Vagina (tissue), 2 donors: ENCODE measurements at places on chromosomes 1 and 21.

- no peak for DNase-seq
Measured at GRCh38 chr1:193697115-193697762, 510.8 kb upstream of the B3GALT2 start.

- DNase-seq = no peak
Measured at GRCh38 chr1:246462986-246463385, 44.1 kb downstream of the SMYD3 start.

DNA sequence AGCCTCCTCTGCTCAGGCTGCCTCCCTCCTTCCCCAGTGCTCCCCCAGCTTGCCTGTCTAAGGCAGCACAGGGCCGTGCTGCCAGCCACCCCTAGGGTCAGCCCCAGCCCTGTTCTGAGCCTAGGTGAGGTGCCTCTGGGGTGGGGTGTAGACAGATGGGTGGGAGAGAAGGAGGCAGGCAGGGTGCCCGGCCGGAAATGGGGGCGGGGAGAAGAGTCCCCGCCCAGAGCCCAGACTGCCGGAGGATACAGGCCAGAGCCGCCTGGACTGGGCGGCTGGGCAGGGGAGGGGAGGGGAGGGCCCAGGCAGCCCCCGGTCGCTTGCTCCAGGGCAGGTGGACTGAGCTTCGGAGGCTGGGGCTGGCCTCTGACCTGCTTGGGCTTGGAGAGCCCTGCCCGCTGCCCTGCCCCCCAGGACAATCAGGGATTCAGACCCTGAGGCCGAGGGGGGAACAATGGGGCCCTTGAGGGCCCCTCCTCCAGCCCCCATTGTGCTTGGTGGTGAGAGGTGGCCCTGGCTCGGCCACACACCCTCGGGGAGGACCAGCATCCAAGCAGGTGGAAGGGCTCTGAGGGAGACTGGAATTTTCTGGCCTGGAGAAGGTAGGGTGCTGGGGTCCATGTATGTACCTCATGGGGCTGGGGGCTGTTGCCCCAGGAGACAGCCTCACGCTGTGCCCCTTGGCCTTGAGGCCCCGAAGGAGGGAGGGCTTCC, at the start of gene GJC2:
GJC2 (plus strand) TSS at position 525 of the 714 bp plus-strand sequence. CDS start 7,829 bp downstream, outside the sequence.
- DNase-seq = no peak

GRCh38 chr1:59233444-59233843, 63.5 kb upstream of the FGGY start:
- DNase-seq = no peak

GRCh38 chr1:229104654-229105053, 166.3 kb upstream of the RAB4A start:
- DNase-seq = no peak

DNA sequence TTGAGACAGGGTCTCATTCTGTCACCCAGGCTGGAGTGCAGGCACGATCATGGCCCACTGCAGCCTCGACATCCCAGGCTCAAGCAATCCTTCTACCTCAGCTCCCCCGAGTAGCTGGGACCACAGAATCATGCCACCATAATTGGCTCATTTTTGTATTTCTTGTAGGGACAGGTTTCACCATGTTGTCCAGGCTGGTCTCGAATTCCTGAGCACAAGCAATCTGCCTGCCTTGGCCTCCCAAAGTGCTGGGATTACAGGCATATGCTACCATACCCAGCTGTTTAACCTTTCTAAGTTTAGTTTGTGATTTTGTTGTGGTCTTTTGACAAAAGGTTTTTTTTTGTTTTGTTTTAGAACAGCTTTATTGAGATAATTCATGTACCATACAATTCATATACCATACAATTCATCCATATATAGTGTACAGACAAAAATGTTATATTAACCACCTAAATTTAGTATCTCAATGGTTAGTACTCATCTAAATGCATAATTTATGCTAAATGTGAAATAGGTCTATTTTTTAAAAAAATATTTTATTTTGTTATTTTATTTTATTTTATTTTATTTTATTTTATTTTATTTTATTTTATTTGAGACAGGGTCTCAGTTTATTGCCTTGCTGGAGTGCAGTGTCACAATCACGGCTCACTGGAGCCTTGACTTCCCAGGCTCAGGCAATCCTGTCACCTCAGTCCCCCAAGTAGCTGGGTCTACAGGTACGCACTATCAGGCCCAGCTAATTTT, 8.9 kb downstream of the ZMPSTE24 start:
- DNase-seq = no peak

- DNase-seq = no peak
Measured at GRCh38 chr1:157108448-157108847, 8.8 kb upstream of the ETV3L start.

DNA sequence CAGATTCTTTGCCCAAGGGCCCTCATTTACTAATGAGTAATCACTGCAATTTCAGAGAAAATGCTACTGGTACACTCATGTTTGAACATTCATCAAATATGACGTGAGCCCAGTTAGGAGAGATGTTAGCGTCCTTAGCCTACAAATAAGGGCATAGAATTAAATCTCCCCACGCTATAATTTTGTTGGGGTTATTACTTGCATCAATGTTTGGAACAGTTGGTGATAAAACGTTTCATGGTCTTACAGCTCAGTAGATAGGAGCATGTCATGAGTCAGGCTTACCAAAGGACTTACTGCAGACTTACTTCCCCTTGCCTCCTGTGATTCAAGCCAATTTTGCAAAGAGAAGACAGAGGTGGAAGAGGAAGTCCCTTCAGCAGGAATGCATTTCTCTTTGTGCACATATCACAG, 304.0 kb downstream of the KIF26B start:
- DNase-seq = no peak

DNA sequence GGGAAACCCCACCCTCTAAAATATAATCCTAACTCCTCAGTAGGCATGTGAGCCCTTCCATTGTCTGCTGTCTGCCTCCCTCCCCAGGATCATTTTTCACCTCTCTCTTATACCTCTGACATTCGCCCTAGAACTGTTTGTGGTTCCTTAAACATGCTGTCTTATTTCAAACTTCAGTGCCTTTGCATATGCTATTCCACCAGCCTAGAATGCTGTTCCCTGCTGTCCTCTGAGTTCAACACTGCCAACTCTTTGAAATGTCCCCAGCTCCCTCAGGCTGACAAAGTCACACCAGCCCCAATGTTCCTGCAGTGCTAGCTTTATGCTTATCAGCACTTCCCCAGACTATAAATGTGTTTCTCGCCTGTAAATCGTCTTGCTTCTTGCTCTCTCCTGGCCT, 119.5 kb downstream of the HIVEP3 start:
- DNase-seq = no peak

DNA sequence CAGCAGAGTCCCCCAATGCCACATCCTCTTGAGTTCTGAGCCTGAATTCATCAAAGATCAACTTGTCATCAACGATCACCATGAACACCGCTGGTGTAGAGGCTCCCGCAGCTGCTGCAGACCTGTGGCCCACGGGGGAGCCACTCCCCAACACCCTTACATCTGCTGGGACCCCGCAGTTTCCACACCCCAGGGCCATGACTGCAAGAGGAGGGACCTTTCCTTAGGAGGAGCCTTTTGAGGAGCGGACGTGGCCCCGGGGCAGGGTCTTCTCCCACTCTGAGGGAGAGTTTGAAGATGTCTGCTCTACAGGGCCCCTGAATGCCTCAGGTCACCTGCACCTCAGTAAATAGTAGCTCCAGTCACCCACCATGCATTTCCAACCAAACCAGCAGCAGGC, 2.7 kb downstream of the PRDM15 start:
- DNase-seq = no peak

- DNase-seq = no peak
Measured at GRCh38 chr1:25590096-25590824, 26.3 kb upstream of the MAN1C1 start.

DNA sequence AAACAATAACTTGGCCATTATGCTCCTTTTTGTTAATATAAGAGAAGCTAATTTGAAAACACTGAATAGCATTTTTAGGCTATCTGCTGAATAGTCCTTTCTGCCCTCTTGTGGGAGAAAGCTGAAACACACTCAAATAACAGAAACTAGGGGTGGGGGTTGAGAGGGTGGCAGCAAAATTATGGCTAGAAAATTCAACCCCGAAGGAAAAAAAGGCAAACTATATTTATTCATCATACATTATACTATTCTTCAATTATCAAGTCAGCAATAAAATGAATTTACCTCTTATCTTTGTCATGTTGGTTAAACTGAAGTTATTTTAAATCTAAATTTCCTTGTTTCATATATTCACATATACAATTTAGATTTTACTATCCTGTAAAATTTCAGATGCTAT, 255.9 kb downstream of the FAF1 start:
- no peak for DNase-seq

- DNase-seq = no peak
Measured at GRCh38 chr1:90347366-90347765, 352.5 kb downstream of the ZNF326 start.

DNA sequence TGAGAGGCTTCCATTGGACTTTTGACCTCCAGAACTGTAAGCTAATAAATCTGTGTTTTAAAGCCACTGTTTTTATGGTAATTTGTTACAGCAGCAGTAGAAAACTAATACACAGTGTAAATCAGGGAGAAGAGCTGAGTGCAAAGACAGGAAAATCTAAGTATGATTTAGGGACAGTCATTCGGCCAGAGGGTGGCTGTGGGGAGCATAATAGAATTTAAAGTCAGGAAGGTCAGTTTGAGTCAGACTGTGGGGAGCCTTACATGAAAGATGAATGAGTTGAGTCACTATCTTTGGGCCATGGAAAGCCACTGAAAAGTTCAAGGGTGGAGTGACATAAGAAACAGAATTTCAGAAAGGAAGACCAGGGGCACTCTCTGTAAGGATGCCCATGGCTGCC, 52.4 kb upstream of the SSX2IP start:
- DNase-seq = no peak

DNA sequence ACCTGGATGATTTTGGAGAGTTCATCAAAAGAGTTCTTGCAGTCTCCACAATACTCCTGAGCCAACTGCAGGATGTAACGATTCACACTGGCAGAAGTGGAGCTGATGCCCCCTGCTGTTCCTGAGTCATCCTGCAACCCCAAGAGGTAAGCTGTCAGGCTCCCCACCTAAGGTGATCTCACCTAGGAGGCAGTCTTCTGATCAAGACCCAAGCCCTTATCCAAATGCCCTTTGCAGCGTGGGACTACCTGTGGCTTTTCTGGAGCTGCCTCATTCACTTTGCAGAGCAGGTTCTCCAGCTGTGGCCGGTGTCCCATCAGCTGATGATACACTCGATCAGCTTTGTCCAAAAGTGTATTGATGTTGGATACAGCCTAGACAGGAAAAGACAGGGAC, 96.4 kb downstream of the UBR4 start:
- DNase-seq = no peak

- DNase-seq = no peak
Measured at GRCh38 chr21:16241479-16241963, 511.7 kb downstream of the USP25 start.

- DNase-seq = no peak
Measured at GRCh38 chr1:109167001-109167506, 46.7 kb upstream of the SARS1 start.
